ENCODE measurements at places on chromosomes 12 and 14.
A peak's percentile ranks its signal among the peaks of the same experiment; 100 is the strongest.

DNA sequence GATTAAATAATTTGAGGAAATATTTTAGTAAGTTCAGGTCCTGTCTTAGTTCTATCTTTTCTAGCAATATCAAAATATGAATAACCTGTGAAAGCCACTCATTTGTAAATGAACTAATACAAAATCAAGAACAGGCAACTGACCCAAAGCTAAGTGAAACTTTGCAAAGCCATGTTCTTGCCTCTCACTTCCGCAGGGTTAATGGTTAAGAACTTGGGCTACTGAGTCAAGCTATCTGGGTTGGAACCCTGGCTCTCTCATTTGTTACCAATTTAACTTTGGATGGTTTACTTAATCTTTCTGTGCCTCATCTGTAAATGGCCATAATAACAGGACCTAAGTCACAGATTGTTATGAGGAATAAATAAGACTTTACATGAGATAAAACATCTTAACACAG, 2.8 kb downstream of the KIF21A start:
- H3K4me3 ChIP-seq, result no peak overlapping the region
- no peaks in the 10 kb centered on the region for H3K4me1 ChIP-seq
- H3K36me3 ChIP-seq, result no peaks in the 10 kb centered on the region
- DNase-seq, result no peak

GRCh38 chr14:100658181-100658886, 68.4 kb upstream of the DLK1 start:
- DNase-seq, result no peak
- no peaks in the 10 kb centered on the region for H3K4me1 ChIP-seq
- no peaks in the 10 kb centered on the region for H3K36me3 ChIP-seq
- peaks cover 24% of the 10 kb centered on the region for H3K27me3 ChIP-seq

- H3K27me3 ChIP-seq, result no peaks in the 10 kb centered on the region
- no peak overlapping the region for H3K4me3 ChIP-seq
These were observed 175.2 kb upstream of the BCL2L14 start for GRCh38 chr12:11895421-11896078.

DNA sequence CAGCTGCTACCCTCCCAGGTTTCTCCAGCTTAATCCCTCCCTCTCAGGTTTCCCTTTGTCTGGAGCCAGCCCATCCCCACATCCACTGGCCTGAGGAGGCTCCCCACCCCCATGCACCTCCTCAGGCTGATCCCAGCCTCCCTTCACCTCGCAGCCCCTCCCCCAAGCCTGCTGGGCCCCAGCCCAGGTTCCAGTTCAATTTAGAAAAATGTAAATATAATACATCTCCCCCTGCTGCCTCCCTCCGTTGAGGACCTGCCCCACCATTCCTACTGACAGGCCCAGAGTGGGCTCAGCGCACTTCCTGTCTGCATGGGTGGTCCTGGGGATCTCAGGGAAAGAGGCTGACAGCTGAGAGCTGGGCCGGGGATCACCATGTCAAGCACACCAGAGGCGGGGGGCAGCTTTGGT, 155.8 kb downstream of the NTF3 start:
- no peak overlapping the region for H3K27ac ChIP-seq
- no peaks in the 10 kb centered on the region for H3K36me3 ChIP-seq
- no peaks in the 10 kb centered on the region for H3K4me1 ChIP-seq
- no peak overlapping the region for H3K4me3 ChIP-seq
- DNase-seq, result no peak
- no peaks in the 10 kb centered on the region for H3K27me3 ChIP-seq

GRCh38 chr12:52836042-52836466, 1.9 kb upstream of the KRT79 start:
- no peak overlapping the region for H3K4me3 ChIP-seq
- no peak for DNase-seq

DNA sequence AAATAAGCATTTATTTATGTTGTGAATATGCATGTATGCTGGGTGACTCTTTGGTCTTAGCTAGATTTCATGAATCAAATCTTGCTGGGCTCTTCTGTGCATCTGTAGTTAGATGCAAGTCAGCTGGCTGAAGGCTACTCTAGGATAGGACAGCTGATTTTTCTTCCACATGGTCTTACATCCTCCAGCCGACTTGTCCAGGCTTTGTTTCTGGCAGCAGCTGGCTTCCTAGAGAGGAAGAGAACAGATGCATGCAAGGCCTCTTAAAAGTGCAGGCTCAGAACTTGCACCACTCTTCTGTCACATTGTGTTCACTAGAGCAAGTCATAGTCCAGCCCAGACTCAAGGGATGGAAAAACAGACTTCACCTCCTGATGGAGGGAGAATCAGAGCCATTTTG, 435.4 kb upstream of the STXBP6 start:
- DNase-seq, result no peak
- no peak overlapping the region for H3K4me3 ChIP-seq
- no peaks in the 10 kb centered on the region for H3K36me3 ChIP-seq
- H3K27me3 ChIP-seq, result no peaks in the 10 kb centered on the region
- no peaks in the 10 kb centered on the region for H3K4me1 ChIP-seq
- no peak overlapping the region for H3K27ac ChIP-seq

GRCh38 chr14:32473464-32473855, 144.4 kb downstream of the AKAP6 start:
- no peaks in the 10 kb centered on the region for H3K36me3 ChIP-seq
- no peak overlapping the region for H3K4me3 ChIP-seq
- H3K4me1 ChIP-seq, result peaks cover 17% of the 10 kb centered on the region
- H3K27me3 ChIP-seq, result no peaks in the 10 kb centered on the region

GRCh38 chr12:55745361-55746173, 2.6 kb downstream of the GDF11 start:
- H3K4me1 ChIP-seq, result peaks cover 3% of the 10 kb centered on the region
- no peak overlapping the region for H3K4me3 ChIP-seq
- no peak for DNase-seq
- H3K36me3 ChIP-seq, result no peaks in the 10 kb centered on the region
- peak overlapping the region; percentile 55 for H3K27ac ChIP-seq

GRCh38 chr12:114685320-114685781, 1.4 kb upstream of the TBX3 start:
- peak overlapping the region; percentile 73 for H3K4me3 ChIP-seq
- peak overlapping the region; percentile 96 for H3K27ac ChIP-seq
- H3K27me3 ChIP-seq, result peaks cover 12% of the 10 kb centered on the region

GRCh38 chr12:121283841-121284240, 12.7 kb downstream of the CAMKK2 start:
- DNase-seq, result no peak
- H3K4me3 ChIP-seq, result no peak overlapping the region
- no peak overlapping the region for H3K27ac ChIP-seq
- H3K27me3 ChIP-seq, result no peaks in the 10 kb centered on the region
- no peaks in the 10 kb centered on the region for H3K4me1 ChIP-seq

- no peak for DNase-seq
- no peaks in the 10 kb centered on the region for H3K36me3 ChIP-seq
- no peak overlapping the region for H3K27ac ChIP-seq
- H3K4me3 ChIP-seq, result no peak overlapping the region
These were observed 220.2 kb upstream of the CPNE8 start for GRCh38 chr12:39125566-39125965.

- H3K27me3 ChIP-seq, result no peaks in the 10 kb centered on the region
- no peaks in the 10 kb centered on the region for H3K4me1 ChIP-seq
- no peak for DNase-seq
- no peaks in the 10 kb centered on the region for H3K36me3 ChIP-seq
- no peak overlapping the region for H3K27ac ChIP-seq
These were observed 89.4 kb downstream of the EFCAB11 start for GRCh38 chr14:89865153-89865552.

DNA sequence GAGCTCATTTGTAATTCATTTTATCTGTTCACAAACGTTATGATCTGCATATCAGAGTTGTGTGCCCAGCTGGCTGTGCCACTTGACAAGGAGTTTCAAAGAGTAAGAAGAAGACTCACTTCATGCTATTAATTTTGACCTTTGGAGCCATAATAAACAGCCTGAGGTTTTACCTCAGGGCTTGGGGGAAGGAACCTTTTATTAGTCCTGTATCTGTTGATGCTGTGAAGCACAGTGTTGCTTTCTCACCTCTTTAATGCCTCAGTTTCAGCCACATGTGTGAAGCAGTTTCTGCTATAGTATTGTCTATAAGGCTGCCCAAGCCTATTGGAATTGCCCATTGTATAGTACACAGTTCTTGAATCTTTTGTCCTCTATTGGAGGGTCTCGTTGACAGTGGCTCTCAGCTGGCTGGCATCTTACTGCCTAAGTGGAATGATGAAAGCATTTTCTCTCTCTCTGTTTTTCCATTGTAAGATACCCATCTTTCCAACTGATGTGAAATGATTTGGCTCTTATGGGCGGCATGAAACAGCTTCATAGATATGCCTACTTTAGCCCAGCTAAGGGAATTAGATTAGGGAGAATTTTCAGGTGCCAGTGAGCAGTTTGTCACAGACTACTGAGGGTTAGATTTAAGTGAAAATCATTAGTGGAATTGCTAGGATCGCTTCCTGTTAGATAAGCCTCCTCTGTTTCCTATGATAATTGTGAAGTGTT, 34.7 kb downstream of the GPATCH2L start:
- no peaks in the 10 kb centered on the region for H3K36me3 ChIP-seq
- no peaks in the 10 kb centered on the region for H3K4me1 ChIP-seq
- H3K27ac ChIP-seq, result no peak overlapping the region
- no peak overlapping the region for H3K4me3 ChIP-seq
- no peak for DNase-seq

DNA sequence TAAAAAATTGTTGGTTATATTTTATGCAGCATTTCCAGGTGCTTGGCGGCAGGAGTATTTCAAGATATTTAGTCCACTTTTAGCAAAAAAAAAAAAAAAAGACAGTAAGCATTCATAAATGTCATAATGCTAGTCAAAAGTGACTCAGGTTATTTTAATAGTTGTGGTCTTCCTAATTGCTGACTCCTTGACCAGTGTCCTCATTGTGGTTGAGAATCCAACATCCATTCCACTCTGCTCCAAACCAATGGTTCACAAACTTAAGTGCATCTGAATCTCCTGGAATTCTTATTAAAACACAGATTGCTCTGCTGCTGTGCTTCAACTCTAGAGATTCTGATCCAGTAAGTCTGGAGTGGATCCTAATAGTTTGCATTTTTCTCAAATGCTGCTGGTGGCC, 71.4 kb downstream of the AKAP6 start:
- H3K4me3 ChIP-seq, result no peak overlapping the region
- no peak for DNase-seq
- H3K27ac ChIP-seq, result no peak overlapping the region

- no peak overlapping the region for H3K4me3 ChIP-seq
- DNase-seq, result no peak
- H3K4me1 ChIP-seq, result no peaks in the 10 kb centered on the region
- H3K27me3 ChIP-seq, result no peaks in the 10 kb centered on the region
These were observed 151.3 kb downstream of the PAH start for GRCh38 chr12:102765736-102766135.

- DNase-seq, result no peak
- H3K27me3 ChIP-seq, result no peaks in the 10 kb centered on the region
- no peaks in the 10 kb centered on the region for H3K4me1 ChIP-seq
- no peaks in the 10 kb centered on the region for H3K36me3 ChIP-seq
- H3K4me3 ChIP-seq, result no peak overlapping the region
These were observed 19.7 kb downstream of the GALNT9 start for GRCh38 chr12:132309596-132310086.

DNA sequence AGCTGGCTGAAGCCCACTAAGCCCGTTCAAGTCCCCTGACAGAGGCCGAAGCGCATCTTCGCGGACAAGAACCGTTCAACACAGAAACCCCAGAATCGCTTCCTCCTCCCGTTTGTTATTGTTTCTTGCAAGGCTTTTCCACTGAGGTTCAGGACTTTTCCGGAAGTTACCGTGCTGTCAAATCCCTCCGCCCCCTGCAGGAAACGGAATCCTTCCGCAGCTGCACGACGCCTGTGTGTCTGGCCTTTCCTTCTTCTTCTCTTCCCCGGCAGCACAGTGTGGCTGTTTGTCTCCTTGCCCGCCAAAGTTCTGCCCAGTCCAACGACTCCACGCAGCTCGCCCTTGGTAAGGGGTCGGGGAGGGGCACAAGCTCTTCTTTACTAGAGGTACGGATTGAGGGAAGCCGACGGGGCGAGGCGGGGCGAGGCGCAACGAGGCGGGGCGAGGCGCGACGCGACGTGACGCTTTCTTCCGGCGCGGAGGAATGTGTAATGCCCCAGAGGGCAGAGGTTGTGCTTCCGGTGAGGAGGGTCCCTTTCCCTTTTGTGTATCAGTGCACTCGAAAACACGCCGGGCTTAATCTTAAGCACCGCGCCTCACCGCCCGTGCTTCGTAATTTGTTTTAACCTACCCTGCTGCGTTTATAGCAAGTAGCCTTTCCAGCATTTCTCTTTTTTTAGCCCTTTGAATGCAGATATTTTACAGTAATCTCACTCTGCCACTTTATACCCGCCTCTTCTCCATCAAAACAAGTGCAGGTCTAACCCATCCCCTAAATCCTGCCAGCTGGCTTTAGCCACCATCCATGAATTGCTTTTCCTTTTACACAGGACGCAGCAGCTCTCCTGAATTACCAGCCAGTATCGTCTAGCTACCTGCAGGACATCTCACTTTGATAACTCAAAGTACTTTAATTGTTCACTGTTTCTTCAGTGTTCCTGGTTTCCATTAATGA, at the start of gene KDM5A:
TSS of gene KDM5A (minus strand) at position 179 of the 955 bp plus-strand sequence. CDS start 229 bp downstream, outside the sequence.
- no peaks in the 10 kb centered on the region for H3K27me3 ChIP-seq
- peak within 1 kb of the TSS; percentile 88 for H3K4me3 ChIP-seq
- H3K27ac ChIP-seq, result peak within 1 kb of the TSS; percentile 94
- DNase-seq, result peak; percentile 80
- H3K4me1 ChIP-seq, result no peaks in the 10 kb centered on the region
- H3K36me3 ChIP-seq, result no peaks in the 10 kb centered on the region

GRCh38 chr12:13981990-13982389, 588 bp upstream of the GRIN2B start:
- H3K27me3 ChIP-seq, result no peaks in the 10 kb centered on the region
- no peaks in the 10 kb centered on the region for H3K4me1 ChIP-seq
- no peaks in the 10 kb centered on the region for H3K36me3 ChIP-seq

GRCh38 chr14:28758253-28758884, 8.2 kb upstream of the FOXG1 start:
- H3K4me3 ChIP-seq, result no peak overlapping the region
- H3K27ac ChIP-seq, result no peak overlapping the region
- H3K36me3 ChIP-seq, result no peaks in the 10 kb centered on the region
- no peak for DNase-seq
- no peaks in the 10 kb centered on the region for H3K4me1 ChIP-seq

GRCh38 chr12:10147714-10148403, 17.9 kb upstream of the CLEC7A start:
- no peaks in the 10 kb centered on the region for H3K4me1 ChIP-seq
- no peak overlapping the region for H3K4me3 ChIP-seq
- no peak overlapping the region for H3K27ac ChIP-seq
- no peaks in the 10 kb centered on the region for H3K27me3 ChIP-seq

DNA sequence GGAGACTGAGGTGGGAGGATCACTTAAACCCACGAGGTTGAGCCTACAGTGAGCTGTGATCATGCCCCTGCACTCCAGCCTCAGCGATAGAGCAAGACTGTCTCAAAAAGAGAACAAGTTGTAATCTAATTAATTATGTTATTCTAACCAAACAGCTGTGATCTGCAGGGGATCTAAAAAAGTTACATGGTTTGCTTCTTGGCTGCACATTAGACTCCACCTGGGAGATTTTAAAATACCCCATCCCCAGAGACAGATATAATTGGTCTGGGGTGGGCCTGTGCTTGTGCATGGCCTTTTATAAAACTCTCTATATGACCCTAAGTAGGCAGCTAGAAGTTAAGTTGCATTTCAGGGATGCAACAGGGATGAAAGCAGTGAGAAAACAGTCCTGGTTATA, 76.7 kb downstream of the SCAF11 start:
- no peaks in the 10 kb centered on the region for H3K36me3 ChIP-seq
- no peak overlapping the region for H3K4me3 ChIP-seq
- H3K27me3 ChIP-seq, result no peaks in the 10 kb centered on the region
- no peaks in the 10 kb centered on the region for H3K4me1 ChIP-seq

- peak; percentile 24 for DNase-seq
- no peak overlapping the region for H3K27ac ChIP-seq
- no peak overlapping the region for H3K4me3 ChIP-seq
- no peaks in the 10 kb centered on the region for H3K36me3 ChIP-seq
These were observed 7.5 kb upstream of the KRT1 start for GRCh38 chr12:52687497-52688385.

All from breast epithelium (tissue), 4 donors.